GM23248 (cell line): ENCODE measurements at places on chromosomes 7 and 10. TPM values are rescaled to one million over a fixed set of nuclear protein-coding genes. Genes with fewer than 3 reads are reported as not detected.

Gene BTBD16
- not detected in 2 replicates for total RNA-seq

Gene RNF133
- not detected in 2 replicates for total RNA-seq

Gene SAMD8
- total RNA-seq: 30.5 and 31.5 TPM in 2 replicates

Gene TLX1
- not detected in 2 replicates for total RNA-seq

Gene NANOS1
- total RNA-seq: under 0.01 and 1.3 TPM in 2 replicates

Gene VWC2
- total RNA-seq: not detected in 2 replicates

Gene NET1
- total RNA-seq: 40.2 and 42.9 TPM in 2 replicates

Gene CRHR2
- total RNA-seq: not detected in 2 replicates

Gene ADARB2
- not detected in 2 replicates for total RNA-seq

Gene CCL24
- total RNA-seq: not detected in 2 replicates

Gene BCAP29
- total RNA-seq: 138 and 222 TPM in 2 replicates

Gene LIPK
- total RNA-seq: not detected in 2 replicates

Gene FAM25A
- not detected in 2 replicates for total RNA-seq

DNA sequence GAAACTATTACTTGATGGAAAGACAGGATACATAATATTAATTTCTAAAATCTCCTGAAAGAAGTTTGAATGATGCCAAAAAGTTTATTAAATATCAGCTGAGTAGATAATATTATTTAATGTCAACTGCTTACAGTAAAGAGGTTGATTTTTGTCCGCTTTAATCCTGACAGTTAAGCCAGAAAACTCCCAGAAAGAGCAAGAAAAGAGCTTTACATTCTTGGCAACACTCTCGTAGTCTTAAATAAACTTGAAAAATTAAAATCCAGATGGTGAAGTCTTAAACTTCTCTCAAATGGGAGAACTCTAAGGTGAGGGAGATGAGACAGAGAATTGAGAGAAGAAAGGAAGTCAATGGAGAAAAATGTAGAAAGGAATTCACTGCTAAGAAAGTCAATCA, 199.3 kb upstream of the PLXDC2 start:
- DNase-seq: no peak

DNA sequence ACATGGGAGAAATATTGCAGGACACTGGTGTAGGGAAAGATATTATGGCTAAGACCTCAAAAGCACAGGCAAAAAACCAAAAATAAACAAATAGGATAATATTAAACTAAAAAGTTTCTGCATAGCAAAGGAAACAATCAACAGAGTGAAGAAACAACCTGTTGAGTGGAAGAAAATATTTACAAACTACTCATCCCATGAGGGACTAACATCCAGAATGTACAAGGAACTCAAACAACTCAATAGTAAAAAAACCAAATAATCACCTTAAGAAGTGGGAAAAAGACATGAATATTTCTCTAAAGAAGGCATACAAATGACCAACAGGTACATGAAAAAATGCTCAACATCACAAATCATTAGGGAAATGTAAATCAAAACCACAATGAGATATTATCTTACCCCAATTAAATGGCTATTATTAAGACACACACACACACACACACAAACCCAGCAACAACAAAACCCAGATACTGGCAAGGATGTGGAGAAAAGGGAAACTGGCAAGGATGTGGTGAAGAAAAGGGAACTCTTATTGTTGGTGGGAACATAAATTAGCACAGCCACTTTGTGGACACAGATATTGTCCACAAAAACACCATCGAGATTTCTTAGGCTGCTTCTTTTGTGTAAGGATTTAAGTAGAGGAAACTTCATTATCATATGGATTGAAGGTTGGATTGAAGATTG, 9.8 kb upstream of the RAB18 start:
- no peak for DNase-seq

DNA sequence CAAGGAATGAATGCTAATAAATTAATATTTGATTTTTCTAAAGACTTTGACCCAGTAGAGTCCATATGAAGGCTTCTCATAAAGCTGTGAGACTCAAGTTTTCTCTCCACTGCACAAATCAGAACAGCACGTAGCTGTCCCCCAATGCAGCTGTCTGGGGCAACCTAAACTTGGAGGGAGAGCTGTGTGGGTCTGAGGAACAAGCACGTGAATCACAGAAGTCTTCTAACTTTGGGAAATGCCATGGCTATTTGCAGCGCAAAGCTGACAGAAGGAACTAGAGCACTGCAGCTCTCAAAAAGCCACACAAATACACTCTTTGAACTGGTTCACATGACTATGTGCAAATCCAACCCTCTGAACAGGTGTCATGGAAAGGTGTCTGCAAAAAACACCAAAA, 47.9 kb downstream of the COL1A2 start:
- DNase-seq: no peak

- no peak for DNase-seq
Measured at GRCh38 chr10:30705101-30705624, 75.6 kb upstream of the LYZL2 start.

- no peak for DNase-seq
Measured at GRCh38 chr7:95318501-95319100, 5.7 kb downstream of the PON1 start.

- no peak for DNase-seq
Measured at GRCh38 chr10:86952106-86952505, 5.3 kb downstream of the MMRN2 start.

GRCh38 chr10:24415455-24416125, 206.7 kb downstream of the KIAA1217 start:
- peak; percentile 54 for DNase-seq

DNA sequence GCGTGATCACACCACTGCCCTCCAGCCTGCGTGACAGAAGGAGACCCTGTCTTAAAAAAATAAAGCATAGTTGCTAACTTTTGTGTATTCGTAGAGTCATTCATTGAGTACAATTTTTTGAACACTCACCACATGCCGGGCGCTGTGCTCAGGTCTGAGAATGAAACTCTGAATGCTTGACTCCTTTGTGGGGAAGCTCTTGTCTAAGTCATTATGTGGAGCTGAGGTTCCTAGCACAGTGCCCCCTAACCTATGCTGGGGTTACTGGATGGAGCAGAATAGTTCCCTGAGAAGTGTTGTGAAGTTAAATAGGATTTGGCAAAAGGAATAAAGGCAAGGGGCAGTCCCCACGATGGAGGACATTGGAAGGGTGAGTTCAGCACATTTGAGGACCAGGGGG, 123.3 kb downstream of the CELF2 start:
- DNase-seq: no peak

DNA sequence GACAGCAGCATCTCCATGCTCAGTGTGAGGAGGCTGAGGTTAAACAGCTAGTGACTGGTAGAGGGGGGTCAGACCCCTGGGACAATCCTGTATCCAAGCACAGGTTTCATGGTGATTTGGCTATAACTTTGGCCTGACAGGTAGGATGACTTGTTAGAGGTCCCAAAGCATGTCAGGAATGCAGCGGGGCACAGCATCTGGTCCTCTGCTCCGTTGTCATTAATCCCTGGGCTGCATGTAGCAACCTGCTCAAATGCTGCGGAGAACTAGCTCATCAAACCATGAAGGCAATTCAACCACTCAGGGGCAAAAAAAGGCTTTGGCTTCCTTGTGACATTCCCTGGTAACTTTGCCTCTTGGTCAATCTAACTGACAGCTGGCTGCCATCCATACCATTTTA, 26.8 kb downstream of the WNT2 start:
- no peak for DNase-seq

- peak; percentile 98 for DNase-seq
Measured at GRCh38 chr10:4243651-4244050, 458.6 kb upstream of the KLF6 start.

DNA sequence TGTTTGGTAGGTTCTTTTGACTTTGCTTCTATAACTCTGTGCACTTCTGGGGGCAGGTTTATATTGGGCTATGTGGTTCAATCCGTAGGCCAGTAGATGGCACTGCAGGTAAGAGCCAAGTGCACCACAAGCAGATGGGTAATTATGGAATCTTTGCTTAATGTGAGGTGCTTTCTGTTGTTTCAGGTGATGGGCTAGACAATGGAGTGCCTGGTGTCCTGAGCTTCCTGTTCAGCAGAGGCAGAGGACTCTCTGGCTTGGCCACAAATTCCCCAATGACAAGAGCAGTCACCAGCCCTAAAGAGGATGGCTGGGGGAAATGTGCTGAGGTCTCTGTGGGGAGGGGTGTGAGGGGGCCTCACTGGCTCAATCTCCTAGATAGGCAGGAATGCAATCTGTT, 455.0 kb downstream of the CCSER2 start:
- DNase-seq: peak; percentile 39

GRCh38 chr7:148472406-148472805, 118.2 kb upstream of the C7orf33 start:
- no peak for DNase-seq

DNA sequence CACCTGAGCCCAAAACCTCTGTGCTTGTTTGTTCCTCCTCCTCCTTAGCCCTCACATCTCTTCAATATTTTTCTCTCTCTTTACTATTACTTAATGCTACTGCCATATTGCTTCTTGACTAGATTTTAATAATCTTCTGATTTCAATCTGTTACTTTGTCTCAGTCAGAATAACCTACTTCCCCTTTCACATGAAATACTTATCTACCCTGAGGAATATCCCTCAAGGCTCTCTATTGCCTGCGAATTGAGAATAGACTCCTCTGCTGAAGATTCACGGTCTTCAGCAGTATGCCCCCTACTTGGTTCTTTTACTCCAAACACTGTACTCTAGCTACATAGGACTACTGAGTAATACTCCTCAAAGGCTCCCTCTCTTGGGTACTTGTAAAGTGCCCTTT, 430.3 kb downstream of the AUTS2 start:
- no peak for DNase-seq

DNA sequence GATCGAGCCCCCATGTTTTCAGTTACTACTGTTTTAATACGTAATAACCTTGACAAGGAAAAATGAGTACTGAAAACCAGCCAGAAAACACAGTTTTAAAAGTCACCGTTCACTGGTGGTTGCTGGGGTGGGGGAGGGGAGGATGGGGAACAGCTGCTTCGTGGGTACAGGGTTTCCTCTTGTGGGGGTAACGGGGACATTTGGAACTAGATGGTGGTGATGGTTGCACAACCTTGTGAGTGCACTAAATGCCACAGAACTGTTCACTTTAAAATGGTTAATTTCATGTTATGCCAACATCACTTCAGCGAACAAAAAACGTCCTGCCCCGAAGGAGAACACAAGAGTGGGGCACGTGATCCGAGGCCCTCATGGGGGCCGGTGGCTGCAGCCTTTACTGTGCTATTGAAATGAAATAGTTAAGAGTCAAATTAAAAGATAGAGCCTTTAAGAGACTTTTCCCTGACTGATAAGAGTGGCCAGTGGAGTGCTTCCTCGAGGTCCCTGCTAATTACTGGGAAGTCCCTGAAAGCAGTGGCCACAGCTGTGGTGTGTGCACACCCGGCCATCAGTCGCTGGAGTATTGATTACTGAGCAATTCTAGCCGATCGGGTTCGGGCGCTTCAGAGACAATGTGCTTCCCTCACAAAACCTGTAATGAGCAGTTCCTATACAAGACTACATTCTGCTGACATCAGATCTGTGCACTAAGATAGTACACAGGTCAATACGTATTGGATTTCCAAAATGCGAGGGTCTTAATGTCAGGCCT, 80.3 kb downstream of the EBF3 start:
- DNase-seq: no peak
